ENCODE measurements at places on chromosomes 2 and 18.

DNA sequence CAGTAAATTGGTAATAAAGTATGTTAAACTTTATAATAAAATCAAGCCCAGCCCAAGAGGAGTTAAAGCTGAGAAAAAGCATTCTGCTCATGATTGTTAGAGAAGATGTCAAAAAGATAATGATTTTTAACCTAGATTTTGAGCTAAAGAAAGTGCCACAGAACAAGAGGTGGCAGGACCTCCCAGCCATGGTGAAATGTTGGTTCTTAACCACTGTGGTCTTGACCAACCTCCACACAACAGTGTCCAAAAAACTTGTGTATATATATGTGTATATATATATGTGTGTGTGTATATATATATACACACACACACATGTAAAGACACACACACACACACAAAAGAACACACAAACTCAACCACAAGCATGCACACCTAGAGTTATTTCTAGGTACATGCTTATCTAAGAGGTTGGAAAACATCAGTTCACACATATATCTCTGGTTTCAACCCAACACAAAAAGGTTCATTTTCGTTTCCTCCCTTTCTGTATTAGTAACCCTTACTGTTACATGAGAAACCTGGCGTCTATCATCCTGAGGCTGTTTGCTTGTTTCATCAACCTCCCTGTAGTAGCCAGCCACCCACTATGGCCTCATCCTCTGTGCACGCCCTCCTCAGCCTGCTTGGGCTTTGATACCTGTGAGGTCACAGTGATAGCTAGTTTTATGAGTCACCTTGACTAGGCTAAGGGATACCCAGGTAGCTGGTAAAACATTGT lies 631.8 kb upstream of the ID2 start:
- DNase-seq = no peak

DNA sequence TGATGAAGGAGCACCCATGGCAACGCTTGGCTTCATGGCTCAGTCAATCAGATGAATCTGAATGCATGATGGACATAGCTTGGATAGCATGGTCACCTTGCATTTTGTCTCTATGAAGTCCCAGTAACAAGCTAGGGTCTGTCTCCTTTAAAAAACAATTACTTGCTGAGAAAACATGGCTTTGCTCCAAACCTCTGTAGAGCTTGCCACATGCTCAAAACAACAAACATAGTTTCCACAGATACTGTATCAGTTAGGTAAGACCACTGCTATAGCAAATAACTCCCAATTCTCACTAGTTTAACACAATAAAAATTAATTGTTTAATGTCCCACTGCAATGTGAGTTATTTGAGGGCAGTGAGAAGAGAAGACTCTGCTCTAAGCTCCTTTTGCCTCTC lies 401.0 kb downstream of the IRS1 start:
- DNase-seq = no peak

DNA sequence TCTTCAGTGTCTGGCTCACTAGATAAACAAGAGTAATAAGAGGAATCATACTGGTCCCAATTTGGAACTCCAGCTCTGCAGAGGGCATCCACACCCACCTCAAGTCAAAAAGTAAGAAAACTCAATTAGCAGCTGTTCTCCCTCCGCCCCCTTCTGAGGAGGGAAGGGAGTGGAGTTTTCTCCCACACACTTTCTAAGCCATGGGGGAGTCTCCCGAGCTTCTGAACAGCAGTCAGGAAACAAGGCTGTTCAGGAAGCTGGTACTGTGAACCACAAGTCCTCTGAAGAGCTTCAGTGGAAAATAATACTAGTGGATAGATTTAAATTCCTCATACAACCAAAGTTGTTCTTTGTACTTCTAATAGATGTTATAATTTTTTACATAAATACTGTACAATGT lies 32.9 kb upstream of the SPTBN1 start:
- no peak for DNase-seq

DNA sequence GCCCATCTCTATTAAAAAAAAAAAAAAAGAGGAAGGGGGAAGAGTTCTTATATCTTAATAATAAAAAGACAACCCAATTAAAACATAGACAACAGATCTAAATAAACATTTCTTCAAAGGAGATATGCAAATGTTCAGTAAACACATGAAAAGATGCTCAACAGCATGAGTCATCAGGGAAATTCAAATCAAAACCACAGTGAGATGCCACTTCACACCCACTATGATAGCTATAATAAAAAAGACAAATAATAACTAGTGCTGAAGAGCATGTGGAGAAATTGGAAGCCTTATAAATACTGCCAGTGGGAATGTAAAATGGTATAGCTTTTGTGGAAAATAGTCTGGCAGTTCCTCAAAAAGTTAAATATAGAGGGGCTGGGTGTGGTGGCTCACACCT lies 61.5 kb upstream of the CYP20A1 start:
- DNase-seq = no peak

Measured in CD4-positive, alpha-beta T cell treated with Interferon gamma for 1 hour (primary cell).